ENCODE measurements at places on chromosomes 6 and 20.
A peak's percentile ranks its signal among the peaks of the same experiment; 100 is the strongest.

GRCh38 chr20:47540443-47541354 is 39.0 kb downstream of the NCOA3 start:
- DNase-seq = peak; percentile 68

DNA sequence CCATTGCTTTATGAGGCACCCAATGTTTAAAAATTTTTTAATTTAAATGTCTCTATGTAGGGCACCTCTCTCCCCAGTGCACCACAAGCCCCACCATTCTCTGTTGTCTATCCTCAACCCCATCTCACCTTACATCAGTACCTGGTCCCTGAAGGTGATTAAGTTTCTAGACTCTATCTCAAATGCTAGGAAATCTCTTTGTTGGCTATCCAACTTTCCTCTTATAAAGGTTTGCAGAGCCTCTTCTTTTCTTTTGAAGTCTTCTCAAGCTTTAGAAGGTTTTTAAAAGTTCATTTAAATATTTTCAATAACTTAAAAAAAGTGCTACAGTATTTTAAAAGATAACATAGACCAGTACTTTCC is 76.5 kb upstream of the TBC1D7 start:
- no peak for DNase-seq

GRCh38 chr6:170074435-170074834 is 216.4 kb downstream of the DLL1 start:
- DNase-seq = no peak

GRCh38 chr6:11368760-11369159 is 136.3 kb upstream of the NEDD9 start:
- no peak for DNase-seq

DNA sequence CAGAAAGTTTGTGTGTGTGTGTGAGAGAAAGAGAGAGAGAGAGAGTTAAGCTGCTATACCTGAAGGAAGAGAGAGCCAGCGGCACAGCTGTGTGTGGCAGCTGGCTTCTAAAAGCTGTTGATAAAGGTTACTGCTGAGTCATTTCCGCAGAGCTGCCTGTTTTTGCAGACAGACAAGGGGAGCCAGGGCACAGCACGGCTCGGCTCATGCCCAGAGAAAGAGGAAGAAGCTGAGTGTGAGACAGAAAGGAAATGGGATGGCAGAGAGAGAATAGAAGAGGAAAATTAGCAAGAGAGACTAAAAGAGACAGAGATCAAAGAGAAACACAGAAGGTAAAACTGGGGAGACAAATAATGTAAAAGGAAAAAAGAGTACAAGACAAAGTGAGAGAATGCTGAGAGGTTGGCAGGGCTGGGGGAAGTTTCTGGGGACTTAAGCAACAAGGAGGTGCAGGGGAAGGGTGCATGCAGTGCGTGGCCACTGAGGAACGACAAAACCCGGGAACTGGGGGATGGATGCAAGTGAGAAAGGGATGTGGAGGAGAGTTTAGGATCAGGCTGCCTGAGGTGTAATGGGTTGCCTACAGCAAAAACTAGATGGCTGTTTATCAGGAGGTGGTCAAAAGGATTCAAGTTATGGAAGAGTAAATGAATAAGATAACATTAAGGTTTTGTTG is 22.7 kb downstream of the HLA-A start:
- peak; percentile 69 for DNase-seq

GRCh38 chr6:145960918-145961589 is 3.1 kb downstream of the SHPRH start:
- peak; percentile 49 for DNase-seq

GRCh38 chr6:29907637-29908340 is 34.5 kb upstream of the HLA-A start:
- no peak for DNase-seq

GRCh38 chr6:49410564-49410963 is 52.5 kb downstream of the MMUT start:
- no peak for DNase-seq

DNA sequence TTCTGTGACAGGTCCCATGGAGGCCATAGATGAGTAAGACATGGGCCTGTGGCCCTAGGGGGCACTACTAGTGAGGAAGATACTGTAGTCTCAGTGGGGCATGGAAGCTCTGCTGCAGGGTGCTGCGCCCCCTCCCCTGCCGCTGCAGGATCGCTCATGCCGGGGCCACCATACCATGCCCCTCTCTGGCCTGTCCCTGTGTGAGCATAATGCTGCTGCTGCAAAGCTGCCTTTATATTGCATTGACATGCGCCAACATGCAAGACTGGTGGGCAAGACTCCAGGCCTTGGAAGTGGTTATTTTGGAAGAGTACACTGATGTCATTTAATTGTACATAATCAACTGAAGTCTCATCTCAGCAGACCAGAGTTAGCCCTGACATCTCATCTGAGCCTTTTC is 60.0 kb downstream of the TOX2 start:
- no peak for DNase-seq

- peak; percentile 92 for DNase-seq
These were observed 90.0 kb upstream of the IFNGR1 start for GRCh38 chr6:137309078-137309762.

- DNase-seq = peak; percentile 9
These were observed 8.3 kb upstream of the AVP start for GRCh38 chr20:3092611-3093379.

GRCh38 chr20:14896569-14896968 is 559.2 kb upstream of the FLRT3 start:
- no peak for DNase-seq

DNA sequence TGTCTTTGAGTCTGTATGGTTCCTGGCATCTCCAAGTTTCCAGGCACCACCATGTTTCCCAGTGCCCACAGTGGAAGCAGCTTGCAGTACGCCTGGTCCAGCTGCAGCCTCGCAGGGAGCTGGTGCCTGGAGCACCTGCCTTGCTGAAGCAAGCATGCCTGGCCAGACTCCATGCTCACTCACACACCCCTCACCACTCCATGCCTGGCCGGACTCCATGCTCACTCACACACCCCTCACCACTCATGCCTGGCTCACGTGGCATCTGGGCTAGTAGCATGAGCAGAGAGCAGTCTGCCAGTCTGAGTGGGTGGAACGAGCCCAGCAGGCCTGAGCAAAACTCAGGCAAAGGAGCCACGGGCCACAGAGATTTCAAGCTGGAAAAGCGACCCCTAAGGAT is 214.3 kb downstream of the TFAP2C start:
- no peak for DNase-seq

DNA sequence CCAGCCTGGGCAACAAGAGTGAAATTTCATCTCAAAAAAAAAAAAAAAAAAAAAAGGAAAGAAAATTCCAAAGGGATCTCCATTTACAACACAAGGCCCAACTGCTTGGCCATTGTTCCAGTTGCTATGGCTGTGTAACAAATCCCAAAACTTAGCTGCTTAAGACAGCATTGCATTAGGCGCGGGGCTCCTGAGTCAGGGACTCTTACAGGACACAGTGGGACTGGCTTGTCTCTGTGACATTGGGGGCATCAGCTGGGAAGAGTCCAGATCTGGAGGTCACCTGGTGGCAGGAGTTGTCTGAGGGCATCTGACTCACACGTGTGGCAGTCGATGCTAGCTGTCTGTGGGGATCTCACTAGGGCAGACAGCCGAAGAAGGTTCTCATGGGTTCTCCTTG is 35.6 kb downstream of the TTLL9 start:
- DNase-seq = no peak
